ENCODE measurements at places on chromosomes 12 and 14.
A peak's percentile ranks its signal among the peaks of the same experiment; 100 is the strongest.

- DNase-seq = no peak
Measured at GRCh38 chr12:116615141-116615861, 56.1 kb downstream of the MAP1LC3B2 start.

DNA sequence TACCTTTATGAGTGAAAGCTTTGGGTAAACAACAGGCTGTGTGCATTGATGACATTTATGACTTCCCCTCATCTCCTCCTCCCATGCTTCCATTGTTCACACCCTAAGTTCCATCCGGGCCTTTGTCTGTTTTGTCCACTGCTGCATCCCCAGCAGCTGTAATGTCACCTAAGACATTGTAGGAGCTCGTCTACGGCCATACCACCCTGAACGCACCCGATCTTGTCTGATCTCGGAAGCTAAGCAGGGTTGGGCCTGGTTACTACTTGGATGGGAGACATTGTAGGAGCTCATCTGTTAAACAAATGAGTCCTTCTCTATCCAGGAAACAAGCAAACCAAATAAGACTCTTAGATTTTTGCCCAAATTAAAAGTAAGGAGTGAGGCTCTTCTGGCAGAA, 40.4 kb upstream of the SYCP3 start:
- DNase-seq = no peak

DNA sequence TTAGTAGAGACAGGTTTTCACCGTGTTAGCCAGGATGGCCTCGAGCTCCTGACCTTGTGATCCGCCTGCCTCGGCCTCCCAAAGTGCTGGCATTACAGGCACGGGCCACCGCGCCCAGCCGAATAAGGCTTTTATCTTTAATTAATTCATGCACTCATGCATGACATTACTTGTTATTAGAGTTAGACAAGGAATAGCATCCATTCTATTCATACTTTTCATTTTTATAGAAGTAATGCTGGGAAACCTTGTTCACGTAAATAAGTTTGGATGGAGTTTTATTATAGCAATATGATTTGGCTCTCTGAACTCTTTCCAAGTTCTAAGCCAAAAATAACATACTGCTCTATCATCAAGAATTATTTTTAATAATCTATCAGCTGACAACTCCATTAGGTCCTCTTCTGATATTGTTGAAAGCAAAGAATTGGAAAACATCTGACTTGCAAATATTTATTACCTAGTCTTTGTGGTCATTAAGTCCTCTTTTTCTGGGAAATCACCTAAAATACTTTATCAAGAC, 168.8 kb upstream of the CCND2 start:
- no peak for DNase-seq

DNA sequence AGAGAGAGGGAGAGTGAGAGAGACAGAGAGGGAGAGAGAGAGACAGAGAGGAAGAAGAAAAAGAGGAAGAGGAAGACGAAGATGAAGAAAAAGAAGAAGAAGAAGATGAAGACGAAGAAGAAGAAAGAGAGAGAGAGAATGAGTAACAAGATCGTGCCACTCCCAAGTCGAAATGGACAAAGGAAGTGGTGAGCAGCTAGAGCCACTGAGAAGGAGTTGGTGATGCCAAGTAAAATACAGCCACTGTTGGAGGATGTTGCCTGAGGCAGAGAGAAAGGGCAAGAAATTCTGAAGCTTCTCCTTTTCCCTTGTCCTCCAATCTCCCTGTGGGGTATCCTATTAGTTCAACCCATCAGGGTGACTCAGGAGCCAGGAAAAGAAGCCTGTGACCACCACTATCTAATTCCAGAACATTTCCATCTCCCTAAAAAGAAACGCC, 12.5 kb upstream of the ANAPC5 start:
- no peak for DNase-seq

DNA sequence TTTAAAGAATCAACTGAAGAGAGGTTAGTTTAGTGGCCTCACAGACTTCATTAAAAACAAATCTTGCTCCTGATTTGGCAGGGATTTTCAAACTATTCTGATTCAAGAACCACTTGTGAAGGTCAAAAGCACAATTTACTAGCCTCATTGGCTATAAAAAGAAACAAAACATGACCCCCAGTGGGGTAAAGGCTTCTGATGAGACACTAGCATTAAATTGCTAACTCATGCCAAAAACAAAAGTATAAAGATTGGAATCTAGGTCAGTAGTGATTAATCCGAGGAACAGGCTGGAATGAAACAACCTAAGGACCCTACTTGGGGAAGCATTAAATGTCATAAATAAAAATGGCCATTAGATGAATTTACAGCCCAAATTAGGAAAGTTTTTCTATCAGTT, 312.3 kb downstream of the PAWR start:
- DNase-seq = no peak

- no peak for DNase-seq
Measured at GRCh38 chr14:56241461-56241860, 123.2 kb downstream of the PELI2 start.

DNA sequence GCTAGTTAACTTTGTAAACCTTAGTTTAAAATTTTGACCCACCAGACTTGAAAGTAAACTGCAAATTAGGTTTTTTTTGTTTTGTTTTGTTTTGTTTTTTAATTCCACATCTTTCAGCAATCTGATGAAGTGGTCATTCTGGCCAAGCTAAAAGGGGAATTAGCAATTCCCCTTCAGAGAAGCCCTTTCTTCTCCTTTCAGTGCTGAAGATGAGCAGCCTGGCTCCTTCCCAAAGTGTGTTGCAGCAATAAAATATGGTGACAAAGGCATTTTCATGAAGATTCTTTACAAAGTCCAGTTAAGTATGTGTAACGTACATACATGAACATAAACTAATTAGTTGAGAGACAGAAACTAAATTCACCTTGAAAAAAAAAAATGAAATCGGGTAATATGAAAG, 380.1 kb downstream of the NOVA1 start:
- no peak for DNase-seq

DNA sequence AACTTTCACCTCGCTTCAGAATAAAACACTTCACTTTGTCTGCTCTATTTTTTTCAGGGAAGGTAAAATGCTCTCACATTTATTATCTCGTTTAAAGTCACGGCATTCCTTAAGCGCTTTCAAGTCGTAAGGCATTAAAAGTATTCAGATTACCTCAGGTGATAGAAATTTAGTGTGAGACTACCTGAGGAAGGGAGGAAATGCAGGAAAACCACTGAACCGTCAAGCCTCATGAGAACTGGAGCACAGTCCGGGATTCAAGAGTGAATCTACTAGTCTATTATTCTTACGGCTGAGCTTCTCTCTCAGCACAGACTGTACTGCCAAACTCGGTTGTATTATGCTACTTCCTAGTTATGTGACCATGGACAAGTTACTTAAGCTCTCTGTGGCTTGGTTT, 8.3 kb upstream of the PPFIBP1 start:
- DNase-seq = no peak

DNA sequence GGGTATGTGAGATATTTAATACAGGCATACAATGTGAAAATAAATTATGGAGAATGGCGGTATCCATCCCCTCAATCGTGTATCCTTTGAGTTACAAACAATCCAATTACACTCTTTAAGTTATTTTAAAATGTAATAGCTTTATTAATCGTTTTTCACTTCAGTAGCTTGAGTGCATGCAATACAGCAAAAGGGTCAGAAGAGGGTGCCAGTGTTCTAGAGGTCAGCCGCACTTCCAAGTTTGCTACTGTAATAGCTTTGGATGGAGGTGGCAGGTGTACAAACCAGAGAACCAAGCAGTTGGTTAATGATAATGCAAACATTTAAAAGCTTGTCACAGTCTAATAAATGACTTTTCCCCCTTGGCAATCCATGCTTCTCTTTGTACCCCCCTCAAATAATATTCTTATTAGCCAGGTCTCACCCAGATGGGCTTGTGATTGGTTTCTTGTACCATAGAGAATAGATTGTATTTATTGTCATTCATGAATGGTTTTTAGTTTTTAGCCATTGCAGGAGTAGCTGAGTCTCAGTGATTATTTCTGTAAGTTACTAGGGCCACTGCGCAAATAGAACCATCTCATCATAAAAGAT, 127.0 kb downstream of the ERC1 start:
- peak; percentile 32 for DNase-seq

DNA sequence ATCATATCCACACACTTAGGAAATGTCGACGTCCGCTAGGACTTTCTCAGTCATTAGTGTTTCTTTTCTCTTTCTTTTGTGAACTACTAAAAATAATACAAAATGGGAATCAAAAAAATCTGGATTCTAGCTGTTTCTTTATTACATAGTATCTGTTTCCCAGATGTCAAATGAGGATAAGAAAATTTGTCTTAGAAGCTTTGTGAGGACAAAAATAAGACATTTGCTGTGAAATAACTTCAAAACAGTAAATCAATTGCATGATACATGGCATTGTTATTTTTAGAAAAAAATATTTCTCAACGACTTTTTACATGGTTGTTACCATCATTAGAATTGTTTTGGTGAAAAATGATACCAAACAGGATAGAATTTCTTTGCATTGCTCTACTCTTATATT, 71.4 kb upstream of the IFNG-AS1 start:
- DNase-seq = no peak

DNA sequence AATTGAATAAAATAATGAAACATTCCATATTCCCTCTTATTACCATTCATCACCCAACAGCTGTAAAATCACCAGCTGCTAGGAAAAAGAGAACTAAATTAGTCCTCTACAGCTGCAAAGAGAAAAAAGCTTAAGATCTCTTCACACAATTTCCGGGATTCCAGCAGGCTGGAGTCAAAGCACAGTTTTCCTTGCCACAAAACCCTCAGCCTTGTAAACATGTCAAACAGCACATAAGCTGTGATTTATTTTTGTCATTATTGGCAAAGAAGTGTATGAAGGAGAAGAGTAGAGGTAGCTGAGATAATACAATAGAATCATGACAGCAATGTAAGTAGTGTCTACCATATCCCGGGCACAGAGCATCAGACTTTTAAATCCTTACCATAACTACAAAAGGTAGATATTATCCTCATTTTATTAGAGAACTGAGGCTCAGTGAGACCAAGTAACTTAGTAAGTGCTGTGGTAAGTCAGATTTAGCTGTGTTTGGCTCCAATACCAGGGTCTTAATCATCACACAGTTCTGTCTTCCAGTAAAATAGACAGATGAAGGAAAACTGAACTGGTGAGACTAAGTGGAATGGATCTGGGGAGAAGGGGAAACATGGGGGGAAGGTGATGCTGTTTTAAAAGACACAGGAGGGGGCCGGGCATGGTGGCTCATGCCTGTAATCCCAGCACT, 57.3 kb downstream of the NTN4 start:
- DNase-seq = no peak

- DNase-seq = no peak
Measured at GRCh38 chr12:89882792-89883191, 174.2 kb upstream of the ATP2B1 start.

DNA sequence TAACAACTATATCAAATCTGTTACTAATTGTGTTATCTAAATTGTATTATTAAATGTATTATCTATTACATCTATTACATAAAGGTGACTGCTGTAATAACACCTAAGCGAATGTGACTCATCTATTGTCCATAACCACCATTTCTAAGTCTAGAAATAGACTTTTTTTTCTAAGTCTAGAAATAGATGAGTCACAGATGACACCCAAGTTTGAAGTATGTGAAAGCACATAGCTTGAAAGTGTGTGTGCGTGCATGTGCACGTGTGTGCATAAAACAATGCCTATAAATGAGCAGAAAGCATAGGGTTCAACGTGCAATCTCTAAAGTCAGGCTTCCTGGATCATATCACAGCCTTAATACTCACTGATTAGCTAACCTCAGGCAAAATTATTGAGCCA, 451.3 kb upstream of the USP15 start:
- DNase-seq = no peak

DNA sequence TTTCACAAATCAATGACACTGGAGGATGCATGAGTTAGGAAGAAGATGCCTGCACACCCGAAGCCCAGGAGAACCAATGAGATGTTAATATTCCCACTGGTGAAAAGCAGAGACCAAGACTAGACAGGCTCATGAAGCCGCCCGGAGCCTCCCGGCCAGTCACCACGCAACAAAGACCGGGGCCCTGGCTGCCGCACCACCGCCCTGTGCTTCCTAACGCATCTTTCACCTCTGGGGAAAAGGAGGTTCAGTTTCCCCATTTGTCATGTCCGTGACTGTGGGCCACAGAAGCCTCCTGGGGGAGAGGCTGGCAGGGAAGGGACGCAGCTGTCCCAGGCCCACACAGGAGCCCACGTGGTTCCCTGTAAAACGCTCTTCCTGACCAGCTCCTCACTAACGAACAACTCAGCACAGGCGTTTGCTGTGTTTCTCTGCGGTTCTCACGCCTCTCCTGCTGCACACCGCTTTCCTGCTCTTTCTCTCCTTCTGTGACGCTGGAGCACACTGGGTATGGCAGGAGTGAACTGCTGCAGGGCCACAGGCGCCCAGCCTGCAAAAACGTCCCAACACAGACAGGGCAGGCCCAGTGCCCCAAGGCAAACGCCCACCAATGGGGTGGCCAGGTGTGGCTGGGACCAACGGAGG, 10.8 kb downstream of the RIMBP2 start:
- DNase-seq = no peak

GRCh38 chr12:32134101-32134888, 27.6 kb downstream of the BICD1 start:
- DNase-seq = no peak

DNA sequence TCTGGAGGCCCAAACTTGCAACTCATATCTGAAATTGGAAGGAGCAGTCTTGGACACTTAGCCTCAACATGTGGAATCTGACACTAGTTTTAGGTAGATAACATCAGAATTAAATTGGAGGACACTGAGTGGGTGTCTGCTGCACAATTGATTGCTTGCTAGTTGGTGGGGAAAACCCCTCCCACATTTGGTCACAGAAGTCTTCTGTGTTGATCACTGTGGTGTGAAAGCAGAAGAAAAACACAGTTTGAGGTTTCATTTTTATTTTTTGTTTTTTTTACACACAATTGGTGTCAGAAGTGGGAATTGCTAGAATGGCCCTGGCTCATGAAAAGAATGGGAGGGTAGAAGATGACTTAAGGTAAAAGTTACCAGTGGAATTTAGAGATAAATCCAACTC, 78.0 kb upstream of the CD163 start:
- no peak for DNase-seq

GRCh38 chr12:94184995-94185719, 36.8 kb downstream of the PLXNC1 start:
- DNase-seq = no peak

GRCh38 chr12:4943067-4943937, 33.6 kb downstream of the KCNA1 start:
- DNase-seq = no peak

DNA sequence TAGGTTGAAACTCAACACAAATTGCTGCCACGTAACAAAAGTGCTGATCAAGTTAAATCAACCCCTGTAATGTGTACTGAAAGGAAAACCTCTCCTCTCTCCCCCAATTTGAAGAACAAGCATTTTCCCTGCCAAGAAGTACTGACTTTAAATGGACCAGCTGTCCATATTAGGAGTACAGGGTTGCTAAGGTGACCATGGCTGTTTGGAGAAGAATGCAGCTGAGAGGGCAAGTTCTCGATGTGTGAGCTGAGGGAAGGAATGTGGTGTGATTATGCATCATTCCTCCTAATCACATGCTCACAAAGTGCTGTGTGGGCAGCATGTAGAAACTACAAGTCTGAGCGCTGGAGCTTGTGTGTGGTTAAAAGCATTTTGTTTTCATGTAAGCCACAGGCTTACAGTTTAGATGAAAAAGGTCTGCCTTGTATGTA, 50.9 kb upstream of the CCT2 start:
- DNase-seq = no peak
